Activated CD4-positive, alpha-beta T cell treated with anti-CD3 and anti-CD28 coated beads, Interleukin-2, amount 50 U/mL, for 48 hours (primary cell): ENCODE measurements at places on chromosomes 16 and 17.

GRCh38 chr17:5872831-5873230 is 197.3 kb upstream of the WSCD1 start:
- no peak for DNase-seq

DNA sequence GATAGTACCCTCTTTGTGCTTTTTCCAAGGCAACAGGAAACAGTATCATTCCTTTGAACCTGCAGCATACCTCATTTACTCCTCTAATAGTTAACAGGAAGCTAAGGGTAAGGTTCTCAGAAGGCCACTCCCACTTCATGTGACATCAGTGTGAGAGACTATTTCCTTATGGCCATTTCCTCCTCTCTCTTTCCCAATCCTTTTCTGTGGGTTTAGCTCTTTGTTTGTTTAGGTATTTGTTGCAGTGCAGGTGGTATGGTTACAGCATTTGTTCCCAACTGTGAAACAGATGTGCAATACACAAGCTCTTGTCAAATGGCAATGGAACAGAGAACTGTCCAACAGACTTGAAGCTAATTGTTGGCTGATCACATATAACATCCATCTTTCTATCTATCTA is 14.7 kb downstream of the TMC5 start:
- no peak for DNase-seq

DNA sequence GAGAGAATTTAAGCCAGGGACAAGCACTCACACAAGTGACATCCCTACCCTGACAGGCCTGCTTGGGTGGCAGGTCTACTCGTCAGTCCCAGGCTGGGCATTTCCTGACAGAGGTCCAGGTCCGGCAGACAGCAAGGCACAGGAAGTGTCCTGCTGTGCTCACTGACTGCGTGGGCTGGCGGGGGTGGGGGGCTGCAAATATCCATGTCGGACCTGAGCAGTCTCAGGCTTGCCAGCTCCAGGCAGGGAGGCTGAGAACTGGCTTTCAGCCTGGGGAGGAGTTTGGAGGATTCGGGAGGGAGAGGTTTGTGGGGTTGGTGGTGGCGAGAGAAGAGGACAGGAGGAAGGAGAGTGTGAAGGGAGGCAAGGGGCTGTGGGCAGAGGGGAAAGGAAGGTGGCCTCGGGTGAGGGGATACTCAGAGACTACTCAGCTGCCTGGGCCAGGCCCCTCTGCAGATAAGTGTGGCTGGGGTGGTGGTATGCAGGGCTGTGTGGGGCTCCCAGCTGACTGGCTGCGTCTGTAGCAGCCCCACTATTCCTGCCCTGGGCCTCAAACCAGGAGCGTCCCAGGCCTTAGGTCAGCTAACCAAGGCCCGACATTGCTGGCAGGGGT is 7.8 kb downstream of the HIC1 start:
- no peak for DNase-seq

GRCh38 chr17:42039794-42040763 is 10.3 kb downstream of the C17orf113 start:
- DNase-seq: no peak

DNA sequence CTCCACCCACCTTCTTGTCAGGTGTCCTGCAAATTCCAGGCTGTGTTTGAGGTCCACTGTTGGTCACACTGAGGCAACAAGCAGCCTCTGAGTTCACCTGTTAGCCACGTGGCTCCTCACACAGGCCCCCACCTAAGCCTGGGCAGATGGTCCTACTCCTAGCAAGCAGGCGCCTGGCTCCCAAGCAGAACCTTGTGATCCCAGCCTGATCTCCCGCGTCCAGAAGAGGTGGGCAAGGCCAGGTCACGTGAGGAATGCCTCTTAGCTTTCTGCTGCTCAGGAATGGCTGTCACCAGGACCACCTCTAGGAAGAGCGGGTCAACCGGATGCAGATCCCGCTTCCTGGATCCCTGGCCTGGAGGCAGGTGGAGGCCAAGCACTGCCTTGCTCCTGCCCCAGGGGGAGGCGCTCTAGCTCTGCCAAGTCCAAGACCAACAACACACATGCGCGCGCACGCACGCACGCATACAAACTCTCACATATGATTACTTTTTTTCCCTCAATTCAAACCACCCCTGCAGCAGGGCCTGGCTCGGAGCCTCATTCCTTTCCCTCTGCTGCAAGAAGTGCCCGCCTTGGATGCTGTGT is 9.5 kb downstream of the CYB561 start:
- no peak for DNase-seq

- DNase-seq: no peak
These were observed 17.9 kb upstream of the FAAP100 start for GRCh38 chr17:81569986-81570514.

GRCh38 chr16:46996391-46996790 is 22.9 kb upstream of the DNAJA2 start:
- peak; percentile 17 for DNase-seq

DNA sequence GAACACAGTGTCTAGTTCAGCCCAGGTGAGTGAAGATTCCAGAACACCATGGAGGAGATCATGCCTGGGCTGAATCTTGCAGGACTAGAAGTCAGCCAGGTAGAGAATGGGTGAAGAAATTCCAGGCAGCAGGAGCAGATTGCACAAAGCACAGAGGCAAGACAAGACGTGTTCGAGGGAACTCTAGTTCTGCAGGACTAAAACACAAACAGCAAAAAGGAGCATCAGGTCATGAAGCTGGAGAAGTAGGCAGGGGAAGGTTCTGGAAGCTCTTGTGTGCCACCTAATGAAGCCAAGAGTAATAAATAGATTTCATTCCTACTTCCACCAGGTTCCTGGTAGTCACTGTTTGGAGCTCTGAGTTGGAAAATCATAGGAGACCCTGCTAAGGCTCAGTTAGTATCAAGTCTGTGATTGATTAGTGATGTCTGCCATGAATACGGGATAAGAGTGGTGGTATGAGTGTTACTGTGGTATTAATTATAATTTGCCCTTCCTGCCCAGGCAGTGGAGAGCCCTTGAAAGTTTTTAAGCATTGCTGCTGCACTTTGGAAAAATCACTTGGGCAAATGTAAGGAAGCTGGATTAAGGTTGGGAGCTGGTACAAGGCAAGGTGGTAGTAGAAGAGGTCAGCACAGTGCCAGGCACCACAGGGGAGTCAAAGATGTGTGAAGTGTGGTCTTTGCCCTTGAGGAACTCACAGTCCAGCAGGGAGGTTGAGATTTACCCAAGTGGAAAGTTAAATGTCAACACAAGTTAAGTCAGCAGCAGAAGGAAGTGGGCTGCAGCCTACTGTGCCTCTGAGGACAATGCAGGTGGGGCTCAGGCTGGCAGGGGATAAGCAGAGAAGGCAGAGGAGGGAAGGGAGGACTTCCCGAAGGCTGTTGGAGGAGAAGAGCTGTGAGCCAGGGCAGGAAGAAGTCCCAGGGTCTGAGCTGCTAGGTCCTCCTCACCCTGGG is 13.5 kb upstream of the FOXN1 start:
- DNase-seq: no peak

GRCh38 chr17:45950888-45951287 is 48.2 kb upstream of the STH start:
- DNase-seq: no peak

DNA sequence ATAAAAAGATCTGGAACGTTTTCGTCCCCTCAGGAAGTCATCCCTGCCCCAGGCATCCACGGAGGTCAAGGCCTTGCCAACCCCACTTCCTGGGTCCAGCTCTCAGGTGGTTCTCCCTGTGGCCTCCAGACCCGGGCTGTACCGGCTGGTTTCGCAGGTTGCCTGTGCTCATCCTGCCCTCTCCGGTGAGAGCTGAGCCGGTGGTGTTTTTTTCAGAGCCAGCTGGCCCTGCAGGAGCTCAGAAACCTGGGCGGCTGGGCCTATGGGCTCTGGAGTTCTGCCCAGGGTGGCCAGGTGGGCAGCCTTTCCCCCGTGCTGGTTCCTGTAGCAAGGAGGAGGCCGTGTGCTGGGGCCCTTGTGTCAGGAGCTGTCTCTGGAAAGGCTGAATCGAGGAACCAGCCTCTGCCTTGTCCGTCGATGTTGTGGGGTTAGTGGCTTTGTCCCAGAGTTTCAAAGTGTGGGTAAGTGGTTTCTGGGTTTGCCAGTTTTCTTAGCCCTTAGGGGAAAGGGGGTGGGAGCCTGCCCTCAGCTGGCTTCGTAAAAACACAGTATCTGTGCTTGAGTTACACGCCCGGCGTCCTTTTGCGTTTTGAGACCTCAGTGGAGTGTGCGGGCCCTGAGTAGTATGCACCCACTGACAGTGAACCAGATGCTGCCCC is 23.6 kb downstream of the C16orf90 start:
- DNase-seq: no peak

- no peak for DNase-seq
These were observed 19.5 kb upstream of the RNF43 start for GRCh38 chr17:58436805-58437239.

DNA sequence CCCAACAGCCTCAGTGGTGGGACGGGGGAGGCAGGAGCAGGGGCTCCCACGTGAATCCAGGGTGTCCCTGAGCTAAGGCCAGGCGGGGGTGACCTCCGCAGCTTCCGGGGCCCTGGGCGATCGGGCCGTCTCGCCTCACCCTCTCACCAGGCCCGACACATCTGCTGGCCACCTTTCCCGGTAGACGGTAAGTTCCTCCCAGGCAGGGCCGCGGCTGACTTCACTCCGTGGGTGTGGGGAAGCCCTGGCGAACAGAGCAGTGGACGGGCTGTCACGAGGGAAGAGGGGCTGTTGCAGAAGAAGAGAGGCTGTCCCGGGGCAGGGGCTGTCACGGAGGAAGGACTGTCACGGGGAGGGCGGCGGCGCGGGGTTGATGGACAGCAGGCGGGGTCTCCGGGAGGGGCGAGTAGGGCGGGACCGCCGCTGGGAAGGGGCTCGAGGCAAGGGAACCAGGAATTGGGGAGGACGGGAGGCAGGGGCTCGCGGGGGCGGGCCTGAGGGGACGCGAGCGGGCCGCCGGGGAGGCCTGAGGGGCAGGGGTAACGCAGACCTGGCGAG is 498 bp downstream of the PKMYT1 start:
- no peak for DNase-seq

DNA sequence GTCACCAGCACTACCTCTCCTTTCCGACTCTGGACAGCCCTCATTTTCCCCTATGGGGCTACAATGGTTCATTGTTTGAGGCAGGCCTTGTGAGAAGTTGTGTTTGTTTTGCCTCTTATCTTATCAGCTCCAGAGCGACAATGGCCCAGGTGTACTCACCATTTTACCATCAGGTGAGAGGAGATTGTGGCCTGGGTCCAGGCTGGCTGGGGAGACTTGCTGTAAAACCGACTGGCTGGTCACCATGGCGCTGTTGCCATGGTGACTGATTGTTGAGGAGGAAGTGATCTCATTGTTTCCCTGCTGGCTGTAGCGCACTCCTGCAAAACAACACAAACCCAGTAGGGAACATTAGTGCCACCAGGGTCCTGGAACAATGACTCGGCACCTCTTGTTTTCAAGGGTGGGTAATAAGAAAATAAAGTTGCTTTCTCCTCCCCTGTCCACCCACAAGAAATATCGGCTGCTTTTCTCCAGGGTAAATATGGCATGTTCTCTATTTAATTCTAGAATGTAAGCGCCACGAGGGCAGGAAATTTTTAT is 34.4 kb downstream of the HNF1B start:
- DNase-seq: no peak

- no peak for DNase-seq
These were observed 91.2 kb downstream of the AIPL1 start for GRCh38 chr17:6343736-6344135.

DNA sequence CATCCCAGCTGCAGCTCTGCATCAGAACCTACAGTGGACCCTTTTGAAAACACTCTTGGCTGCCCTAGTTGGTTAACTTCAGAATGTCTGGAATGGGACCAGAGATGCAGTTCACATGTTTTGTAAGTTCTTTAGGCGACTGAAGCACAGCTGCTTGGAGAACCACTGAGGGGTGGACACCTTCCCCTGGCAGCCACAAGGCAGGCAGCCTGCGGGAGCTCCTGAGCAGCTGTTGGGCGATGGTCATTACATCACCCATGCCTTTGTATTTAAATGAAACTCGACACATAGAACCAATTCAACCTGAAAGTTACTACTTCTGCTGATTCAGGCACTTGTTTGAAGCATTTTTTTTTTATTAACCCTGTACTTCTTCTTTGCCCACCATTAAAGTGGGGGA is 151.5 kb downstream of the LGALS9B start:
- DNase-seq: no peak

- DNase-seq: no peak
These were observed 406.7 kb upstream of the MAF start for GRCh38 chr16:80007231-80007630.

GRCh38 chr17:37247825-37248224 is 128.0 kb upstream of the C17orf78 start:
- no peak for DNase-seq

DNA sequence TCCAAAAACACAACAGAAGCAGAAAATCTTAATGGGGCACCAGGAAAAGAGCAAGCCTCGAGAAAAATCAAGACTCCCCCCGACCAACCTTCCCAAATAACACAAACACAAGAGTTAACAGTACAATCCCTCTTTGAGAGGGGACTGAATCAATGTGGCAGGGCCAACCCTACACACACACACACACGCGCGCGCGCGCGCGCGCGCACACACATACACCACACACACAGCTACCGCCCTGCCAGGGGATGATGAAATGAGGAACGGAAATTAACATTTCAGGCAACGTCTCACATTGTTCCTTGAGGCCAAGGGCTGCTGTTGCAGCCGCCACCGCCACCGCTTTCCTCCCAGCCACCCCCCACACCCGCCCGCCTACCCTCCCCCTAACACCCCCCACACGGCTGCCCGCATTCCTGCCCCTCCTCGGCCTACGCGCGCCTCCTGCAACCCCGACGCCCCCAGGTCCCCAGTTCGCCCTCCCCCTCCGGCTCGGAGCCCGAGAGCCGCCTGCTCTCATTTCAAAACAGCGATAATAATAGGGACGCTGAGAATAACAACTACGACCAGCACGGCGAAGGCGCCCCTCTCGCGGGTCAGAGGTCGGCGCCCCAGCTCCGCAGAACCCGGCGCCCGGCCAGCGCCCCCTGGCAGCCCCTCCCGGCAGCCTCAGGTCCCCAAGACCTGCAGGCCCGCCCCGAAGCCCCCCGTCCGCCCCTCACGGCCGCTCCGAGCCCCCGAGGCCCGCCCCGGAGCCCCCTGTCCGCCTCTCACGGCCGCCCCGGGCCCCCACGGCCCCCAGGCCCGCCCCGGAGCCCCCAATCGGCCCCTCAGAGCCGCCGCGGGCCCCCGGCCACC is 1.1 kb downstream of the ANKRD11 start:
- peak; percentile 82 for DNase-seq

GRCh38 chr17:66165537-66166123 is 26.3 kb downstream of the CEP112 start:
- no peak for DNase-seq

DNA sequence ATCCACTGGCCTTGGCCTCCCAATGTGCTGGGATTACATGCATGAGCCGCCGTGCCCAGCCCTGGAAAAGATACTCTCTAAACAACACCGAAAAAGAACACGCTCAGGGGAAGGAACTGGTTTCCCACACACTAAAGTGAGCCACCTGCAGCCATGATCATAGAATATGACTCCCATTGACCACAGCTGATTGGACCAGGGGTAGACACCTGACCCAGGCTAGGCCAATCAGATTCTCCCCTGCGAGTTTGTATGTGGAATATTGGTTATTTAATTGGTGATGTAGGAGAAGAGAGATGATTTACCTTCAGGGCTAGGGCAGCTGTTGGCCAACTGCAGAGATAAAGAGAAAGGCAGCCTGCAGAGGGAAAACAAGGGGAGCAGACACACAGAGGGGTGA is 9.0 kb upstream of the GGA2 start:
- no peak for DNase-seq
